ENCODE measurements at places on chromosomes 4 and X.

DNA sequence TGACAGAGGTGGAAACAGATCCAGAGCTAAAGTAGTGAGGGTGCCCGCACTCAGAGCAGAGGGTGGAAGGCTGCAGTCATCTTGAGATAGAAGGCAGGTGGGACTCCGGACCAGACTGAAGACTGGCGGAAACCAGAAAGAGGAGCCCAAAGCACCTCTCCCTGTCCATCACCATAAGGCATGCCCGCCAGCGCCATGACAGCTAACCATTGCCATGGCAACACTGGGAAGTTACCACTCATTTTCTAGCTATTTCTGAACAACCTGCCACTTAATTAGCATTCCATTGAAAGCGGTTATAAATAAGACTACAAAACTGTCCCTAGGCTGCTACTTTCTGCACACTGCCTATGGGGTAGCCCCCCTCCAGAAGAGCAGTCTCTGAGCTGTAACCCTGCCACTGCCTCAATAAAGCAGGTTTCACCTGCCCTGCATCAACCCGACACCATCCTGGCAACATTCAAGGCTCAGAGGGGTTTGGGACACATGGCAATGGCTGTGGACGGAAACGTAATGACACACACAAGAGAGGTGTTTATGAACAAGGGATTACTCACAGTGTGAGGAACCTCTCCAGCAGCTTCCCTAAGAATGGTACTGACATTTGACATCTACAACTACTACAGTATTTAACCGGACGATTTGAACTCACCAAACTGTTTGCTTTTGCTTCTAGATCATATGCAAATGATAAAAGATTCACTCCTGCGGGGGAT, 27.8 kb upstream of the FGFBP2 start:
- DNase-seq: no peak

DNA sequence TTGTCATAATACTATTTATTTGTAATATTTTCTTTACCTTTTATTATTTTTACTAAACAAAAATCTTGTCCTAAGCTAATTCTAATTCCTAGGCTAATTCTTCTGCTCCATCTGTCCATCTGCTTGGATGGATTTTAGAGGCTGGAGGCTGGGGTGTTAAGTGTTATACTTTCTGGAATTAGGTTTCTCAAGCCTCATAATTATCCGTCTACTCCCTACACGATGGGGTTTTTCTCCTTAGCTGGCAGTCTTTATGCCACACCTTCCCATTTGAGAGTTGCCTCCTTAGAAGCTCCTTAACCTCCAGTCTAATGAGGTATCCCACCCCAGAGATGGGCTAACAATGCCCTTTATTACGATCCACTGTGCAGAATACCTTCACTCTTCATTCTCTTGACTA, 37.6 kb upstream of the LGI2 start:
- no peak for DNase-seq

GRCh38 chrX:11444052-11444451, 150.8 kb downstream of the AMELX start:
- DNase-seq: no peak

GRCh38 chrX:45596188-45596808, 395.6 kb upstream of the DIPK2B start:
- no peak for DNase-seq

GRCh38 chr4:151992332-151993154, 231.7 kb upstream of the GATB start:
- DNase-seq: no peak

GRCh38 chr4:183191630-183192029, 92.6 kb downstream of the WWC2 start:
- DNase-seq: no peak

- no peak for DNase-seq
These were observed 26.0 kb downstream of the AFM start for GRCh38 chr4:73507541-73507940.

DNA sequence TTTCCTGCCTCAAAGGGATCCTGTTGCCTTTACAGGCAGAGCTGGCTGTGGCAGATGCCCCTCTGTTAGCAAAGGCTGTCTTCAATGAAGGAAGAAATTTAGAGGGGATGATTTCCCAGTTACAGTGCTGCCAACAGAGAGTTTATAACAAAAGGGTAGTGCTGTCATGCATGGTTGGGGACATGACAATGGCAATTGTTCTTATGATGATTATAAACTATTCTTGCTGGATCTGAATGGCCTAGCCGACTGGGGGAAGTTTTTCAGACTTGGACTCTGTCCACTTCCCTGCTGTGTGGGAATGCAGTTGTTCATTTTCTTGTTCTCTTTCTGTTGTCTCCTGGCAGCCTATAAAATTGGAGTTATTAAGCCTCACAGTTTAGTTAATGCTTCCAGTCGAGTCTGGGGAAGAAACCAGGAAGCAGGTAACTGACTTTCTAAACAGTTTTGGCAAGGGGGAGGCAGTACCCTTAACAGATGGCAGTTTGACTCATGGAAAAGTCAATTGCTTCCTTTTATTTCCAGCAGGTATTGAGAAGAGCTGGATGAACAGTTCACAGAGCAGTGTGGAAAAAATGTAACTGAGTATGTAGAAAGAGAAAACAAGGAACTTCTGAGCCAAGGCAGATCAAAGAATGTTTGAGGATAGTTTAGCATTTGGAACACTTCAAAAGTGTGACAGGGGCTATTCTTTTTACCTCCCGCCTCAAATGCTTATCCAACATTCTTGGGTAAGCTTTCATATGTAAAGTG, 582.6 kb downstream of the RAPGEF2 start:
- DNase-seq: no peak

DNA sequence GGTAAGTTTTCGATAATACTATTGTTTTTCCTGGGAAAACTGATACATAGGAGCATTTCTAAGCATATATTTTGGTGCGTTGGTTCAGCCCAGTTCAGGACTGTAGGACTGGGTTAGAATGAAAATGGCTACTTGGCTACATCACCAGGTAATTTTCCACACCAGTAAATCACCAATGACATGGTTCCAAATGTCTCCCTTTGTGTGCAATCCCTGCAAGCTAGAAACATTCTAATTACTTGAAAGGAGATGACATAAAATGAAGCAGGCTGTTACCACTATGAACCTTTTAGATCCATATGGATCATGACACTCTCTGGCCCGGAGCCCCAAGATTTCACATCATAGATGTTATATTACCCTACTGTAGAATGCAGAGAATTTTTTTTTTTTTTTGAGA, 577.4 kb upstream of the FTHL17 start:
- no peak for DNase-seq

GRCh38 chr4:89215736-89216135, 91.9 kb downstream of the GPRIN3 start:
- no peak for DNase-seq

- no peak for DNase-seq
These were observed 18.0 kb downstream of the CLCN4 start for GRCh38 chrX:10174810-10175209.

GRCh38 chr4:95610061-95610569, 61.3 kb upstream of the UNC5C start:
- no peak for DNase-seq

DNA sequence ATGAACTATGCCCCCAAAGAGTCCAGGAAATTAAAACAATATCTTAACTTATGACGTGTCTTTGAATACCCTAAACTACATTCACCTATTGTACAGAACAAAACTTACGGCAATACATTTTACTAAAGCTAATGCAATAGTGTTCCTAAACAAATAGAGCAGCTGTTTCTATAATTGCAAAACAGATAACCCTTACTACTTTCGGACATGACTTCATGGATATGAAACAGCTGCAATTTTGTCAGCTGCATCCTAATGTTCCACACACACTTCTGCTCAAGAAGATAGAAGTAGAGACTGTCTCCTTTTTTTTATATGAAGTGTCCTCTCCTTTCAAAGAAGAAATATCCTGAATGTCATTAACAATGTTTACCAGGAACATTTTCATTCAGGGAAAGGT, 174.9 kb downstream of the ACTRT1 start:
- no peak for DNase-seq

GRCh38 chr4:43276321-43276720, 383.8 kb downstream of the GRXCR1 start:
- DNase-seq: peak; percentile 9

DNA sequence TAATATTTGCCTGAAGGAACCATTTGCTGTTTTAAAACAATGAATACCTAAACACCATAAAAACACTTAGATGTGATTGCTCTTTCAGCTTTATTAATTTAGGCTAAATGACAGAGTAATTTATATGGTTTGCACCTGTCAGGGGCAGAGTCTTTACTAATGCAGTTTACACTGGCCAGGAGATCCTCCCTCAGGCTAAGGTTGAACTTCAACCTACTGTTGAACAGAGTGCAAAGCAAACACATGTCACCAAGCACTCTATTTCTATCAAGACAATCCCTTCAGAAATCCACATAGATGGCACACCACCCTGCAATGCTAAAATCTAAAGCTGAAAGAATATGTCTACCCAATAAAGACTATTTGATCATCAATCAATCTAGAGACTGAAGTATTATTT, 147.3 kb downstream of the KLHL13 start:
- DNase-seq: no peak

DNA sequence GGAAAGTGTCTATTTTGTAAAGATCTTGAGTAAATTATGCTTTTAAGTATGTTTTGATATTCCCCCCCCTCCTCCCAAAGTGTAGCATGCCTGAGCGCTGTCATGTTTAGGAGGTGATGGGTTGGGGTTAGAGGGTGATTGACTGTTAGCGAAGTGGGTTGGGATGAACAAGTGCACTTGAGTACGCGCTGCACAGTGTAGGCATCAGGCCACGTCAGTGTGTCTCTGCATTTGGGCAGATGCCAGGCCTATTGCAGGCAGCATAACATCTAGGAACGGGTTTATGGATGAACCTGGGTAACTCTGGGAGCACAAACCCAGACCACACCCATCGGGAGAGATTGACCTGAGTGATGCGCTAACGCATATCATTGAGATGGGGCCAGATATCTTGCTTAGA, 111.2 kb downstream of the TBL1X start:
- no peak for DNase-seq

DNA sequence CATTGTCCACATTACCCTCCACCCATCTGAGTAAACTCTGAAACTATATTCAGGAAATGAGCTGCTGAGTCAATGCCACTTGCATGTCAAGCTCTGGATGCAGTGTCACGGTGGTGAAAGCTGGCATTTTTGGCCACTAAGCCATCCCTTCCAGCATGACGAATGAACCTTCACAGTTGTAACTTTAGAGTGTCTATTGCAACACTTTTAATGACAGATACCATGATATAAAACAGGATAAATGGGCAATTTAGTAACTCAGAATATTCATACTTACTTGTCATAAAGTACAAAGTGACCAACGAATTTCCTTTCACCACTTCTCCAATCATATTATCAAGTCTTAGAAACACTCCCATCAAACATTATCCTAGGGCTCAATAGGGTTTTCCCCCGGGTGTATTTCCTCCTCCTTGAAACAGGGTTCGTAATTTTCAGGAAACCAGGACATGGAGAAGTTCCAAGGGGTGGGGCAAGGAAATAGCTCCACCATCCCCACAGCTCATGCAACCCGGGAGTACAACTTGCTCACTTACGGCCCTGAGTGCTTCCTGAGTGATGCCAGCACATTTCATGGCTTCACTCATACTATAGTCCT, 73.1 kb downstream of the MTHFD2L start:
- peak; percentile 88 for DNase-seq

- DNase-seq: no peak
These were observed 99.2 kb downstream of the PSAPL1 start for GRCh38 chr4:7335344-7336066.

DNA sequence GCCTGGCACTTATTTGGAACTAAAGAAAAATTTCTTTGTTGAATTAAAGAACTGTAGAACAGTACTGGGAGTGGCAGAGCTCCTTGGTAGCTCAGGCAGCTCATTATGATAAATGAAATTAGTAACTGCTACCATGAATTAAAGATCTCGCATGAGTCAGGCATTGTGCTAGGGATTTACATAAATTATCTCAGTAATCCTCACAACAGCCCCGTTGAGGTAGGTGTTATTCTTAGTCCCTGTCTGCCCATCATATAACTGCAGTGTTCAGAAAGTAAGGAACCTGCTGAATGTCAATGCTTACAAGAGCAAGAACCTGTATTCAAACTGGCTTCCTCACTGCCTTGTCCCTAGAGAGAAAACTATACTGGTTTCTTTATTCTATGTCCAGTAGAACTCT, 108.3 kb downstream of the NLGN4X start:
- no peak for DNase-seq

GRCh38 chrX:53321230-53321942, 40.0 kb upstream of the IQSEC2 start:
- DNase-seq: no peak

DNA sequence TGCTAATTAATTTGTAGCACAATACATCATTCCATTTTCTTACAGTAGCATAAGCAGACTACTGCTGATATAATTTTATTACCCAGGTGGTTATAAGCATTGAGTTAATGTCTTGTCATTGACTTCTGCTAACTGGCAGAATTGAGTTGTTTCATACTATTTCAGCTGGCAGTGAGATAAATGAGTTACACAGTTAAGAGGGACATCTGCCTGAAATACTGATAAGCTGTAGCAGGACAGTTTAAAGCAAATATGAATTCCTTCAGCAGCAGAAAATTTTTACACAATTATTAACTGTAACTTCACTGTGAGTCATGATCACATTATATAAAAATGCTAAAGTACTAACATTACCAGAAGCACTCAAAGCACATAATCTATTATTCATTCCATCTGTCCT, 326.8 kb downstream of the INPP4B start:
- peak; percentile 6 for DNase-seq

DNA sequence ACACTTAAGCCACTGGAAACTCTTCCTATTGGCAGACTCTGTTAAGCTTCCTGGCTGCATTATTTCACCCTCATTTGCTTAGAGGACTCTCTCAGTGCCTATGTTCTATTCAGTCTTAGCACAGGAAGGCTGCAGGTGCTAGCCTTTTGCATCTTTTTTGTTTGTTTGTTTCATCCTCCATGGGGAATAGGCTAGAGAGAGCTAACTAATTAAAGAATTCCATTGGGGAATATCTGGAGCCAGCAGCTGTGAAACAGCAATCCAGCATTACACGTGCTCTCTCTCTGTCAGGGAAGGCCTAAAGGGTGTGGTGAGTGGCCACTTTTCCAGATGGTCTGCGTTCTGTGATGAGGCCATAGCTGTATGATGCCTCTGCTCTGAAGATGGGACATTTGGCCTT, 633.6 kb downstream of the SPRY1 start:
- DNase-seq: no peak

GRCh38 chr4:176300036-176300435, 19.7 kb upstream of the SPCS3 start:
- no peak for DNase-seq

- DNase-seq: no peak
These were observed 330.9 kb downstream of the ARHGAP24 start for GRCh38 chr4:85805891-85806290.

- DNase-seq: no peak
These were observed 42.7 kb downstream of the UBA6 start for GRCh38 chr4:67658302-67658701.

DNA sequence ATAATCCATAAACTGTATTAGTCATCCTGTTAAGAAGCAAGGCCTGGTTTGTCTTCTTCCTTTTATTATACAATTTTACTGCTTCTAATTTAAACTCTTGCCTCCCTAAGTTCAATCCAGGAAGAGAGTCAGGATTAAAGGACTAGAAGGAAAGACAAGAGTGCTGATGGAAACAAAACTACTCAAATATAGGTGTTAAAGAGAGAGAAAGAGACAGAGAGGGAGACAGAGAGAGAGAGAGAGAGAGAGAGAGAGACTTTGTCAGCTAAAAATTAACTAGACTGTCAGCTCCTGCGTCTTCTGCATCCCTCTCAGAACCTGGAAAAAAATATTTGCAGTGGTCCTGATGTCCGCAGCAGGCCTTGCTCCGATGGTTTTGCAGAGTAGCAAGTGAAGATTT, 13.5 kb upstream of the FGG start:
- DNase-seq: no peak

GRCh38 chr4:138110815-138111214, 131.3 kb downstream of the SLC7A11 start:
- DNase-seq: no peak

Measured in fibroblast of skin of right quadriceps (primary cell).